ENCODE measurements at places on chromosomes 16 and 17.

DNA sequence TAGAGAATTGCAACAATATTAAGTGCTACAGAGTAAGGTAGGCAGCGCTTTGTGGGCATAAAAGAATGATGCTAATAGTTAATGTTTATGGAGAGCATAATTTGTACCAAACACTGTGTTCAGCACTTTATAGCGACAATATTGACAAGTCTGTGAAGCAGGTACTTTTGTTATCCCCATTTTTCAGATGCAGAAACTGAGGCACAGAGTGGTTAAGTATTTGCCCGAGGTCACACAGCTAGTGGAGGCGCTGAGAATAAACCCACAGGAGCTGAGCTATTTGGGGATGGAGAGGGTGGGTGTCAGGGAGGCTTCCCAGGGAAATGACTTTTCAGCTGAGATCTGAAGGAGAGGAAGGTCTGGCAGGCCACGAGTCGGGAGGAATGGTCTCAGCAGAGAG lies 39.4 kb downstream of the TMEM186 start:
- no peak for DNase-seq

- DNase-seq = no peak
Measured at GRCh38 chr16:2143878-2144485, 4.4 kb upstream of the RAB26 start.

GRCh38 chr16:77899416-77899815 lies 111.1 kb downstream of the VAT1L start:
- DNase-seq = no peak

DNA sequence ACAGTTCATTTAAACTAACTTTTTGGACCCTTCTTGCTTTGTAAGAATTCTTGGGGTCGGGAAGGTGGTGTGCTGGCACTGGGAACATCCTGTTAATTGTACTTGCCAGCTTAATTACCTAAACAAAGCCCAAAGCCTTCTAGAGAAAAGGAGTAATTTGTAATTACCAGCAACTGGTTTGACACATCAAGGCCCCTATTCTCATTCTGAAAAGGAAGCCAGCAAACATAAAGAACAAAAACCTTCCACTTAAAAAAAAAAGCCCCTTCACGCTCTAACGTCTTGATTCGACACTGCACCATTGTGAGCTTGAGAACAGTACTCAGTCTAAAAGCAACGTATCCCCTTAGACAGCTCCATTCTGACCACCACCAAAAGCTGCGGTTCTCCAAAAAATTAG lies 74.7 kb upstream of the RPH3AL start:
- no peak for DNase-seq

- DNase-seq = no peak
Measured at GRCh38 chr16:68590201-68590994, 51.3 kb downstream of the ZFP90 start.

DNA sequence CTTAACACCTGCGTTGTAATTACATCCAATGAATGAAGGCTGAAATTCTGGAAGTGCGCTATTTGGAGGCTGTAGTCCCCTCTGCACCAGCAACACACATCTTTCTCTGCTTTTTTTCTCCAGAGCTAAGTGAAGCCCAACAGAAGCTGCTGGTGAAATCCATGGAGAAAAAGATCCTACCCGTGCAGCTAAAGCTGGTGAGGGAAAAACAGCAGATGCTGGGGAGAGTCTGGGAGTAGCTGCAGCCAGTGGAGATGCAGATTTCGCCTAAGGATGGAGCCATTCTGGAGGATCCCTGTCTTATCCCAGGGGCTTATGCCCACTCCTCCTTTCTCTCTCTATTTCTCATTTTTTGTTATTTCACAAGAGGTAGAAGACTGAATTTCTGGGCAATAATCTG lies 4.8 kb upstream of the PSMD3 start:
- no peak for DNase-seq

GRCh38 chr17:17525956-17526355 lies 29.8 kb upstream of the RASD1 start:
- DNase-seq = no peak

DNA sequence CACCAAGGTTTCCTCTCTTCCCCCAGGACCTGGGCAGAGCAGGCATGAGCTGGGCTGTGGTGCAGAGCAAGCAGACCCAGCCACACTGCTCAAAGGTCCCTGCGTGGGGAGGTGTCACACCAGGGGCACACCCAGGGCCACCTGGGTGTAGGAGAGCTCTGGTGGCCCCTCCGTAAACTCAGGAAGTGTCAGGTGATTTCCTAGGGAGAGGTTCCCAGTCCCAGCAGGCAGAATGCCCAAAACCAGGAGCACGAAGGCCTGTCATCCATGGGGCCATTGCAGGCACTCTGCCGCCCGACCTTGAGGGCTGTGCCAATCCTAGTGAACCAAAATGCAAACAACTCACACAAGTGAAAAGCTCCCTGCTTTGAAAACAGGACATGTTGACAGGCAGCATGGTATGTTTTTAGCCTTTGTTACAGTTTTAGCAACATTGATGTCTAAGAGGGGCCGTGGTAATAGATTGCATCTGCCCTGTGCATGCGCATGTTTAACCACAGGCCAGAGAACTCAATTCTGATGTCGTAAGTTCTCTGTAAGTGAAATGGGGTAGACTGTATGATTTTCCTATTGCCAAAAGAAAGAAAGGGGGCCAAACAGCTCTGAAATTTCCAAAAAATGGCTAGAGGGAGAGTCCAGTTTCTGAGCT lies 21.3 kb downstream of the CIBAR2 start:
- DNase-seq = no peak

- DNase-seq = no peak
Measured at GRCh38 chr16:58582971-58583765, 46.5 kb downstream of the CNOT1 start.

GRCh38 chr17:5958850-5959249 lies 111.3 kb upstream of the WSCD1 start:
- DNase-seq = no peak

DNA sequence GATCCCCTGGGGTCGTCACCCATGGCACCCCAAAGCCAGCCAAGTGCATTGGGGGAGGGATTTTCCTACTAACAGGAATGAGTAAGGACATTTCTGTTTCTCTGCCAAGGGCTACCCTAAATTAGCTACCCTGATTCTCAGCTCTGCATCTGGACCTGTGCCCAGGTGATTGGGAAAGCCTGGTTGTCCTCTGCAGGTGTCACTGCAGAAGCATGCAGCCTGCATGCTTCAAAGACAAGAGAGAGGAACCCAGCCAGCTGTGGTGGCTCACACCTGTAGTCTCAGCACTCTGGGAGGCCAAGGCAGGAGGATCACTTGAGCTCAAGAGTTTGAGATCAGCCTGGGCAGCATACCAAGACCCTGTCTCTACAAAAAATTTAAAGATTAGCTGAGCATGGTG lies 19.6 kb downstream of the BEAN1 start:
- no peak for DNase-seq

GRCh38 chr17:49370971-49371834 lies 9.2 kb upstream of the ZNF652 start:
- DNase-seq = no peak

- DNase-seq = no peak
Measured at GRCh38 chr16:83952587-83952939, 477 bp upstream of the OSGIN1 start.

- DNase-seq = no peak
Measured at GRCh38 chr17:72931163-72931562, 161.3 kb downstream of the SLC39A11 start.

DNA sequence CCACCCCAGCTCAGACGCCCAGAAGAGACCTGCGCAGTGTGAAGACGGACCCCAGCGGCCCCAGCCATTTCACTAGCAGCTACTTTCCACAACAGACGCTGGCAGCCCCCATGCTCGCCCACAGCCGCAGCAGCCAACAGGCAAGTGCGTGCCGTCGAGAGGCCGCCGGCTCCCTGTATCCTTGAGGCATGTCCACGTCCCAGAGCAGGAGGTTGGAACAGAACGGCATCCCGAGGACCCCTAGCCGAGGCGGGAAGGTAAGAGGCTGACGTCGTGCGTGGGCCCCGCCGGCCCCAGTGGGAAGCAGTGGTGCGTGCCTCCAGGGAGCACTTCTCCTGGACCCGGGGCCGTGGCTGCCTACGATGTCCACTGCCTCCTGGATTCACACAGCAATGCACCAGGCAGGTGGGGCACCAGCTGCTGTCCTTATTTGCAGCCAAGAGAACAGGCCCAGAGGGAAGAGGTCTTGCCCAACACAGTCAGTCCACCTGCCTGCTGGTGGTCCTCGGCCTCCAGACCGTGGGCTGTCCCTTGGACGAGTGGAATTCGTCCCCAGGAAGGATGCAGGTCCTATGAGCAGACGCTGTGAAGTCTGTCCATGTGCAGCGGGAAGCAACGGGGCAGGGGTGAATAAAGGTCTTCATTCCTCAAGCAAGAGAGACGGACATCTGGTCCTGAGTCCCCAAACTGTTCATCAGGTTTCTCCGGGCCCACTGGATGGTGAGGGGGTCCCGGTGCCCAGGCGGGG lies 38.5 kb downstream of the SLC7A5 start:
- DNase-seq = no peak

GRCh38 chr16:80407265-80407987 lies 133.4 kb upstream of the DYNLRB2 start:
- DNase-seq = no peak

GRCh38 chr17:62206550-62206949 lies 141.5 kb upstream of the MED13 start:
- no peak for DNase-seq

DNA sequence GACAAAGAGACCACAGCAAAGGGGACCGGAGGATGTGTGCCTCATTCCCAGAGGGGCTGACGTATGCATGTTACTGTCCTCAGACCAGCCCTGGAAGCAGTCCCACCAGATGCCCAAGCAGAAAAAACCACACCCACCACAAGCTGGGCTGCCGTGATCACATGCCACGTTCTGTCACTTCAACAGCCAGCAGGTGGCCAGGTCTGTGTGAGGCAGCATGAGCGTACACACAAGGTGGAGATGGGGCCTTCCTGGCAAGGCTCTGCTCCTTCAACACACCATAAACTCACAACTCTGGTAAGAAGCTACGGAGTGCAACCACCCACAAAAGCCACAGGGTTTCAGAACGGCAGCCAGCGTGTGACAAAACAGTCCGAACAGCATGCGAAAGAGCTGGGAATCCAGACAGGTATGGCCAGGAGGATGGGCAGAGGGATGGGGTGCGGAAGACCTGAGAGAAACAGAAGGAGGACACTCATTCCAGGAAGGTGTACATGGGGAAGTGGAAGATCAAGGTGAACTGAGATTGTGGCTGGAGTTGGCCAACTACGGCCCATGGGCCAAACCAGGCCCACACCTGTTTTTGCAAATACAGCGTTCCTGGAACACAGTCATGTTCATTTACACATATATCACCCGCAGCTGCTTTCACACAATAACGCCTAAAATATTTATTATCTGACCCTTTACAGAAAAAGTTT lies 27.9 kb downstream of the MBTPS1 start:
- DNase-seq = no peak

DNA sequence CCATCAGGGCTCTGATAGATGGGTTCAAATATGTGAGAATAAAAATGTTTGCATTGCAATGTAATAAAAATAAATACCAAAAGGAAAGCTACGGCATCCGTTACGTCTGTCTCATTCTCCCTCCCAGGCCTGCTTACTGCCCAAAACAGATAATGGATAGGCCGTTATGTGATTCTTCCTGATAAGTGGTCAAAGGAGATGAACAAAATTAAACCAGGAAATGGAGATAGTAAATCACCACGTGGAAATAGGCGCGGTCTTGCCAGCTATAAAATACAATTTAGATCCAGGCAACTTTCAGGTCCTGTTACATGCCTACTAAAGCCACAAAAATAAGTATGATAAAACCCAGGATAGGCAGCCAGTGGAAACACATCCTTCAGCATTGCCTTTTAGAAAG lies 49.5 kb upstream of the CCL1 start:
- DNase-seq = no peak

- no peak for DNase-seq
Measured at GRCh38 chr17:49766918-49767530, 3.1 kb upstream of the FAM117A start.

- DNase-seq = no peak
Measured at GRCh38 chr17:75380315-75380714, 25.2 kb downstream of the GRB2 start.

- no peak for DNase-seq
Measured at GRCh38 chr16:50331570-50331969, 37.2 kb downstream of the BRD7 start.

- no peak for DNase-seq
Measured at GRCh38 chr16:56780646-56781045, 50.7 kb downstream of the NUP93 start.

DNA sequence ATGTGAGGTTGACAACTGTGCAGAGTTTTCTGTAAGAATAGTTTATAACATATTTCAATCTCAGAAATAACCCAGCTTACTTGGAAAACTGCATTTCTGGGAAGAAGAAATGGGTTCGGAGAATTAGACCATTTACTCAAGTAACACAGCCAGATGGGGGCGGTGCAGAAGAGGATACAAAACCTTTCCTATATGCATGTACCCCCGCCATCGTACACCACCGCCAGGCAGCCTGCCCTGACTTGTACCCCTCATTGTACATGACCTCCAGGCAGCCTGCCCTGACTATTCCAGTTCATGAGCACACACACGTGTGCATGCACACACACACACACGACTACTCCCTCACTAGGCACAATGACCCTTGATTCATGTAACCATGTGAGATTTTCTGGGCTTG lies 154.0 kb downstream of the C16orf78 start:
- no peak for DNase-seq

DNA sequence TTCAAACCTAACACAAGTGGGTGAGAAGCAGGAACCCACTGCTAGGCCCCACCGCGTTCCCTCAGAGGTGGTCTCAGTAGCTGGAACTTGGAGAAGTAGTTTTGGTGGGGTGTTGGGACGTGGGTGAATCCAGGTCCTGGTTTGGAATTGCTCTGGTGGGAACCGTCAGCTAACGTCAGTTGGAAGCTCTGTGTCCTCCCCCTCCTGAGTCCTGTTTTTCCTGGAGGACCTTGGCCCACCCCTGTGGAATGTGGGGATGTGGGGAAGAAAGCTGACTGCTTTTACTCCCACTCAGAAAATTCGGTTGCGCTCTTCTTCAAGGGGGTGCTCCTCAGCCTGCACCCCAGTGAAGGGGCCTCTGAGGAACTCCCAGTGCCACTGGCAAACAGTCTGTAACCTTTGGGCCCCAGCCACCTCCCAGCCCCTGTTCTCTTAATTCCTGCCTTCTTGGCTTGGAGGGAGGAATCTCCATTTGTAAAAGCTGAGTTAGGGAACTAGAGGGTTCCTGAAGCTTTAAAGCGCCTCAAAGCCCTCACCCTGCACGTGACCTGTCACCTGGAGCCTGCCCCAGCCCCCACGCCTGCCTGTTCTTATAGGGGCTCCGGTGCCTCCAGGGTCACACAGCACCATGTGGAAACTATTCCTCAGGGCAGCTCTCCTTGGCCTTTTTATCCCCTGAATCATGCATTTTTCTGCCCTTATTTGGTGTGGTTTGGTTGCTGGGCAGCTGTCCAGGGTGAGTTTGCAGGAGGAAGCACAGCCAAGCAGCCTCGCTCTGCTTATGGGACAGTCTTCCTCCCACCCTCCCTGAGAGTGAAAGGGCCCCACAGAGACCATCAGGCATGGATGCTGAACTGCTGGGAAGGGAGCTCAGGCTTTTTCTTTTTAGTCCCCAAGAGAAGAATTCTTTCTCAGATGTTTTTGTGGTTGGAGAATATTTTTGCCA lies 16.2 kb upstream of the NAGLU start:
- DNase-seq = peak; percentile 48
